ENCODE measurements at places on chromosomes 7 and 10.

- no peak for DNase-seq
These were observed 67.6 kb upstream of the GATA3 start for GRCh38 chr10:7986851-7987250.

GRCh38 chr7:81714306-81714705 is 55.5 kb downstream of the HGF start:
- DNase-seq = no peak

DNA sequence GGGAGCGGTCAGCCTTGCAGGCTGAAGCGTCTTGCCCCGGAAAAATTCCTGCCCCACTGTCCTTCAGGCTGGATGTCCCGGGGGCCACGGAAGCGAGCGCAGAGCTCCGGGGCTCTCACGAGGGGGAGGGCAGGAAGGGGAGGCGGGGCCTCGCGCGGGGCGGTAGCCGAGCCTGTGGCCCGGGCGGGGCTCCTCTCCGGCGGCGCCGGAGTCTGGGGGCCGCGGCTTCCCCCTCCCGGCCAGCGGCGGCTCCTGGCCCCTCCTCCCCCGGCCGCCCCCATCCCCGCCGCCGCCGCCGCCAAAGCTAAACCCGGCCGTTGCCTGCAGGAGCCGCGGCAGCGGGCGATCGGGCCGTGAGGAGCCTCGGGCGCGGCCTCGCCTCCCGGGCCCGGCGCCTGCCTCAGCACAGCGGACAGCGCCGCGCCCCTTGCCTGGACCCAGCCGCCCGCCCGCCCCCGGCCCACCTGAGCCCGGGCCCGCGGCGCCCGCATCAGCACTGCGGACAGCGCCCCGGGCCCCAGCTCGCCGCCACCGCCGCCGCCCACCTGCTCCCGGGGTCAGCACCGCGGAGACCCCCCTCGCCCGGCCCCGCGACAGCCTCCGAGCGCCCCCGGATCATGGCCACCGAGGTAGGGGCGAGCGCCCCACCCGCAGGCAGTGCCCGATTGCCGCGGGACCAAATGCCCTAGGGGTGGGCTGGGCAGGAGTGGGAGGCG is at the start of gene GOLGA7B:
GOLGA7B (plus strand) TSS at position 157 of the 716 bp plus-strand sequence; CDS start at position 618, 461 bp downstream.
- peak; percentile 73 for DNase-seq

GRCh38 chr10:115084277-115084850 is 8.8 kb upstream of the ATRNL1 start:
- no peak for DNase-seq

- no peak for DNase-seq
These were observed 22.1 kb downstream of the CYP17A1 start for GRCh38 chr10:102814873-102815661.

DNA sequence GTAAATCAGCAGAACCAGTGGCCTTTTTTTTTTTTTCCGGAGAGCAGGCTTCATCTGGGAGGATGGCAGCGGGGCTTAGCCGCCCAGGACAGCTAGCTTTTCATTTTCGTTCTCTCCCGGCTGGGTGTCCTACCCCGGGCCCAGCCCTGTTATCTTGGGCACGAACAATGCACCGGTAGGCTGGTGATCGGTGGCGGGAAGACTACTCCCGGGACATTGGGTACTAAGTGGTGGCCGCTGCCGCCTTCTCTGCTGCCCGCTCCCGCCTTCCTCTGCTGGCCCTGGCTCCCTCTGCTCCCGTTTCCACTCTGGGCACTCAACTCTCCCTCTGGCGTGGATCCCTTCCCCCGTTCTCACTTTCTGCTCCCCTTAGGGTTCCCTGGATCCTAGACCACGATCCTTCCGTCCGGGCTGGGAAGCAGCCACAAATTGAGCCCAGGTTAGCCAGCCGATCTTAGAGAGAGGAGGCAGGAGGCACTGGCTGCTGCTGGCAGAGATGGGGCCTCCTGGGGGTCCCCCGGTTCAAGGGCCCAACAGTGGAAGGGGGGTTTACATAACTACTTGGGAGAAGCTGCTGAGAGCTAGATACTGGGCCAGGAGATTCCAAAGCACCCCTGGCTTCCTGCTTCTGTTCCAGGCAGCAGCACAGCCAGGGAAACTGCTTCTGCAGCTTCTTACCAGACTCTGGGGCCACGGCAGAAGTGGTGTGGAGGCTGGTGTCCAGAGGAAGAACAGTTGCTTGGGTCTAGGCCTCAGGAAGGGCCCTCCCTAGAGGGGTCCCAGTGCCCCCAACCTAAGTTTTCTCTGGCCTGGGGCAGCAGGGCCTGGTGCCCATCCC is 1.8 kb downstream of the TLX1 start:
- DNase-seq = no peak

DNA sequence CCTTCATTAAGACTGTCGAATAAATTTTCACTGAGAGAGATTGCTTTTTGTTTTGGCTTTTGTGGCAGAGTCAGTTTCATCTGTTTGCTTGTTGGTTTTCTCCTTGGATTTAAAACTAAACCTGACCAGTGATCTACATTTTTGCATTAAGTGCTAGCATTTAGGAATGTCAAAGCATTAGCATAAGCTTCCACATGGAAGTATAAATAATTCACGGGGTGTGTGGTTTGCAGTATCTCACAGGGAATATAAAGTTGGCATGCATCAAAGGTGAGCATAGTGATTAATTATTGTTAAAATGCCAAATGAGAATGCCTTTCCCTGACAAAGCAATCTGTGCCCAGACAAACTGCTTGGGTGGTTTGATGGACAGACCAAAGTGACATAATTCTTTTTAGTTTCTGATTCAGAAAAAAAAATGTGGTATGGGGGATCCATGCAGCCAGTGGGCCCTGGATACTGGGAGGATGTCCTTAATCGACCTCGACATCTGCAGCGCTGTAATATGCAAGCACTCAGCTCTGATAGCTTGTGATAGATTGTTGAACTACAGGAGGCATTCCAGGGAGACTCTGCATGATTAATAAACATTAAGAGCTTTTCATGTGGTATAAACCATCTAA is 339.3 kb upstream of the POM121L12 start:
- no peak for DNase-seq

- peak; percentile 30 for DNase-seq
These were observed 563 bp downstream of the STAM start for GRCh38 chr10:17644485-17644943.

DNA sequence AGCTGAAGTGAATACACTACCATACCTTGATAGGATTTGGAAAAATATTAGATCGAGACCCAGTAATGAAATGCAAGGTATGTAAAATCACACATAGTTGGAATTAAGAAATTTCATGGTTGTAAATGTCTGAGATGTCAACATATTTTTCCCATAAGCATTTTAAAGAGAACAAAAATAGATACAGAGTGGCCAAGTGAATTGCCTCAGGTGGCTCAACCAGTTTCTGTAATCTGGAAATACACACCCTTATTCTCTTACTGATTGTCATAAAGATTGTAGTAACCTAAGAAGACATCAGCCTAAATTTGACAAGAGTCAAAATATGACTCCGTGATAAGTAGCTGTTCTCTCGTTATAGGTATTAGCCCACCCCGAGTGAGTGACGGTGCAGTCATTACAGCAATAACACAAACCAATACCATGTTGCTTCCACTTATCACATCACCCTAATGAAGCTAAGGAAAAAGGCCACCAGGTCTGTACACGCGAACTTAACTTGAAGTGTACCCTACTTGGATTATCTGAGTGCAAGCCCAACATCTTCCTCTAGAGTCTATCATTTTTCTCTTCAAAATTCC is 23.4 kb downstream of the PIK3AP1 start:
- no peak for DNase-seq

GRCh38 chr10:58578366-58578765 is 65.7 kb downstream of the BICC1 start:
- DNase-seq = no peak

DNA sequence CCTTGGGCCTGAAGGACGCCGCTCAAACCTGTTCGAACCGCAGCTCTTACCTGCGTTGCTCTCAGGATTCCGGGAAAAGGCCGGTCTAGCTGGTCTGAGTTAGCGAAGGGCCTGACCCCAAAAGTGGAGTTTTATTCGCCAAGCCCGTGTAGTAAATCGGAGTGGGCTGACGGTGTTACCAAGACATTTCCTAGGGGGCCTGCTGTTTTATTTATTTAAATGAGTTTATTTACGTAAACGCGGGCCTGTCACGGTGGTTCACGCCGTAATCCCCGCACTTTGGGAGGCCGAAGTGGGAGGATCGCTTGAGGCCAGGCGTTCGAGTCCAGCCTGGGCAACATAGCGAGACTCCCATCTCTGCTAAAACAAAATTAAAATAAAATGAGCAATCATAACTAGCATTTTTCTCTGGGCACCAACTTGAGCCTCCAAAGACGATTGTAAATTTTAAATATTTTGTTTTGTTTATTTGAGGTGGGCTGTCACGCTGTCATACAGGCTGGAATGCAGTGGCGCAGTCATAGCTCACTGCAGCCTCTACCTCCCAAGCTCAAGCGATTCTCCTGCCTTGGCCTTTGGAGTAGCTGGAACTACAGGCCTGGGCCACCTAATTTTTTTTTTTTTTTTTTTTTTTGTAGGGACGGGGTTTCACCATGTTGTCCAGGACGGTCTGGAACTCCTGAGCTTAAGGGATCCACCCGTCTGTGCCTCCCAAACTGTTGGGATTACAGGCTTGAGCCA is 903 bp downstream of the ZNF655 start:
- DNase-seq = no peak

- no peak for DNase-seq
These were observed 536 bp downstream of the C10orf105 start for GRCh38 chr10:71719042-71719441.

DNA sequence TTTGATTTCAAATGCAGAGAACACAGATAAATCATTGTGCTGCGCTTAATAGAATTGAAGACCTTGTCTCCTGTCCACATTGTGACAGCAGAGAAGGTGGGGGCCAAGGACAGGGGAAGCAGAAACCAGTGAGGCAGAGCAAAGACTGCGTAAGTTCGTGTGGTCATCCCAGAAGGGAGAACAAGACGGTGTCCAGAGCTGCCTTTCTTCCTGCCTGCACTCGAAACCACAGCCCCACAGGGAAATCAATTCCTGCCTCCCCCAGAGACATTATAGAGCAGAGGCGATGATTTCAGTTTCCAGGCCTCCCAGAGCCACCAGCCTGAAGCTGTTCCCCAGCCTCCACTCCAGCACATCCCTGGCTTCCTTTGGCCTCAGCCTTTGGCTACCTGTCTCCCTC is 39.7 kb upstream of the UCN3 start:
- no peak for DNase-seq

DNA sequence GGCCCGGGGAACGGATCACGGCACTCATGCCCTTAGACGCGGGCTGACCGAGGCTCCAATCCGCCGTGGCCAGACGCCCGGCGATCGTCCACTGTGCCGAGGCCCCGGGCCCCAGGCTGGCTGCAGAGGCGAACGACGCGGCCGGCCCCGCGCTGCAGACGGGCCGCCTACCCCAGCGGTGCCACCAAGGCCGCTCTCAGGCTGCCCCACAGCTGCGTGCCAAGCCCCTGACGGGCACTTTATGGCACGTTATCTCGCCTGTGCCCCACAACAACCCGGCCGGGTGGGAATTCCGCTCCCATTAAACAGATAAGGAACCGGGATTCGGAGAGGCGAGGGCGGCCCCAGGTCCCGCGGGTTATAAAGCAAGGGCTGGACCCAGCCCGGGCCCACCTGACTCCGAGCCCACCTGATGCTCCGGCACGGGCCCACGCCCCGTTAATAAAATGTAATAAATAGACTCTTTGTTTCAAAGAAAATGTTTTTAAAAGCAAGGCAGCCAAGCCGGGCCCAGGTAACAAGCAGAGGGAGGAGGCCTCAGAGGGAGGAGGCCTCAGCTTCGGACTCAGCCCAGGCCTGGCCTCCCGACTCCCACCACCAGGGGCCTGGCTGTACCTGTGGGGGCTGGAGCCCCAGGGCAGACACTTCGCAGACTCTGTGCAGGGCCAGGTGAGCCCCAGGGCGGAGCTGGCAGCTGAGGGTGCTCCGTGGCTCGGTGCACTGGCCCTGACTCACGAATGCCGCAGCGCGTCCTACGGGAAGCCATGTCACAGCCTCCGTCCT is 79.7 kb downstream of the FOXL3 start:
- no peak for DNase-seq

DNA sequence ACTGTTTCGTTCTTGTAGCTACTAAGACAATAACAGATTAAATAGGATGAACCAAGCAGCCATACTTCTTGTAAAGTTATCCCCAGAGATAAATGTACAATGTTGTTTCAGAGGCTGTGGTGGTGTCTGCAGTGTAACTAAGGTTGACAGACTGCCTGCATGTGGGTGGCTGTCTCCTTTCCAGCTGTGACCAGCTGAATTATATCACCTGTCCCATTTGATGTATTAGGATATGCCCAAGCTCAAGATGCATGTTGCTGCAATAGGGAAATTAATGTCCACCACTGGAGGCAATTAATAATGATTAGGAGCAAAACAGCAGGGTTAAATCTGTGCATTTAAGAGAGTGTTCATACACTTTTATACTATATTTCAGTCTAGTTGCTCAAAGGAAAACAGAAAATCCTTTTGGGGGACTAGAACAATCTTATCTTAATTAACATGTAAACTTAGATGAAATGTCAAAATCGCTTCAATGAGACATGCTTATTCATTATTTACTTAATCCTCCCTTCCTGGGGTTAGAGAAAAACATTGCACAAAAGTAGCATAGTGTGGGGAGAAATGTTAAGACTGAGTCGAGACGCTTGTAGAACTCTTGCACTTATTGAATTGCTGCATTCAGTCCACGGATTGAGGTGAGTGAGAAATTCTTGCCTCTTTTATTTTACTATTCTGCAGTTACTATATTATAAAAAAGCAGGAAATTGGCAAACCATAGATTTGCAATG is 269.0 kb downstream of the SNX10 start:
- peak; percentile 63 for DNase-seq

DNA sequence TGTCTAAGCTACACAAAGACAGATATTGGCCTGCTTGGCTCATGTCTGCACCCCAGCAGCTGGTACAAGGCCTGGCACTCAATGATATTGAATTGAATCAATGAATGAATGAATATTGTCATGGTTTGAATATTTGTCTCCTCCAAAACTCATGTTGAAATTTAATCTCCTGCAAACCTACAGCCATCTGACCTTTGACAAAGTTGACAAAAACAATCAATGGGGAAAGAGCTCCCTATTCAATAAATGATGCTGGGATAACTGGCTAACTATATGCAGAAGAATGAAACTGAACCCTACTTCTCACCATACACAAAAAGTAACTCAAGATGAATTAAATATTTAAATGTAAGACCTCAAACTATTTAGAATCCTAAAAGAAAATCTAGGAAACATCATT is 144.7 kb downstream of the CYP26A1 start:
- DNase-seq = no peak

- no peak for DNase-seq
These were observed 697 bp upstream of the SNX13 start for GRCh38 chr7:17940951-17941431.

Data from NCI-H1417 (cell line).